ENCODE measurements at places on chromosomes 16 and 17. TPM values are rescaled to one million over a fixed set of nuclear protein-coding genes. Genes with fewer than 3 reads are reported as not detected.

The ITGAL gene
- 187 TPM for total RNA-seq

The SLC52A1 gene
- total RNA-seq: 0.17 TPM

The EVI2A gene
- total RNA-seq: 37.8 TPM

The MT1A gene
- not detected for total RNA-seq

DNA sequence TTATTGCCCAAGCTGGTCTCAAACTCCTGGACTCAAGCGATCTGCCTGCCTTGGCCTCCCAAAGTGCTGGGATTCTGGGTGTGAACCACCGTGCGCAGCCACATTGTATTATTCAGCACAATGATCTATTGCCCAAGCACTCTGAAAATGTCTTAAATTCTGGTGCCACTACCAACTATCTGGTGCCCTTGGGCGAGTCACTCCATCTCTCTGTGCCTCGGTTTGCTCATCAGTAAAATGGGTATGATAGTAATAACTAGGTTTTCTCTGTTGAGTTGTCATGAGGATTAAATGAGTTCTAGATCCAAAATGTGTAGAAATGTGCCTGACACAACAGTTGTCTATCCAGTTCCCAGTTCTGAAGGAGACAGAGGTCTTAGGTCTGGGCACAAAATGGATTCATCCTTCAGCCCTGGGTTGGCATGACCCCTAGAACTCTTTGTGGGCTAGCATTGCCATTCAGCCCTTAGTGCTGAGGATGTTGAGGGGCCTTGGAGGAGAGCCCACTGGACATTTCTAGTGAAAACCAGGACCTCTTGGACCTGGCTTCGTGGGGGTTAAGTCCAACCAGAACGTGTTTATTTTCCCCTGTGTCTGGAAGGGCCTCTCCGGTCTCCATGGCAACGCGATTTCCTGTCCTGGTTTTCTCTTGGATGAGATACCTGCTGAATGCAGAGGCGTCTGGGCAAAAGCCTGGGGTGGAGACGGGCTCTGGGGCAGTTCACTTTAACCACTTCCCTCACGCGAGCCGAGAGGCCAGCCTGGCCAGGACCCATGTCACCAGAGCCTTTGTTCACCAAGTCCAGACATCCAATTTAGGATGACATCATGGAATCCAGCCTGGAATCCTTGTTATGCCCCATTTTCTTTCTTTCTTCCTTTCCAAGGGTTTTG, 43.7 kb upstream of the TNRC6A start:
- DNase-seq: no peak

- no peak for DNase-seq
Observed at GRCh38 chr16:87093804-87094555, 223.2 kb downstream of the C16orf95 start.

- DNase-seq: no peak
Observed at GRCh38 chr16:85891033-85891775, 7.8 kb upstream of the IRF8 start.

GRCh38 chr16:56830669-56831068, 34.3 kb upstream of the SLC12A3 start:
- DNase-seq: no peak

DNA sequence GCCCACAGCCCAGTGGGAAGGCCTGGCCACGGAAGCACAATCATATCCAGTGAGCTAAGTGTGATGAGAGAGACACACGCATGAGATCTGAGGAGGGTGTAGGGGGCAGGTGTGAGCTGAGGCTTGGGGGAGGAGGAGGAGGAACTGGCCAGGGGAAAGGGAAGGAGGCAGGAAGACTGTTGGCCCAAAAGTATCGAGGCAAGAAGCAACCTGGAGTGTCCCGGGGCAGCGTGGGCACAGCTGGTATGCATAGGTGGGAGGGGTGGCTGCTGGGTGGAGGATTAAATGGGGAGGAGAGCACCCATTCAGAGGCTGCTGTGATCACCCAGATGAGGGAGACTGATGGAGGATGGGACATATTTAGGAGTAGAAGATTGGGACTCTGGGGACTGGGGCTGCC, 41.4 kb downstream of the ARHGAP27 start:
- DNase-seq: no peak

DNA sequence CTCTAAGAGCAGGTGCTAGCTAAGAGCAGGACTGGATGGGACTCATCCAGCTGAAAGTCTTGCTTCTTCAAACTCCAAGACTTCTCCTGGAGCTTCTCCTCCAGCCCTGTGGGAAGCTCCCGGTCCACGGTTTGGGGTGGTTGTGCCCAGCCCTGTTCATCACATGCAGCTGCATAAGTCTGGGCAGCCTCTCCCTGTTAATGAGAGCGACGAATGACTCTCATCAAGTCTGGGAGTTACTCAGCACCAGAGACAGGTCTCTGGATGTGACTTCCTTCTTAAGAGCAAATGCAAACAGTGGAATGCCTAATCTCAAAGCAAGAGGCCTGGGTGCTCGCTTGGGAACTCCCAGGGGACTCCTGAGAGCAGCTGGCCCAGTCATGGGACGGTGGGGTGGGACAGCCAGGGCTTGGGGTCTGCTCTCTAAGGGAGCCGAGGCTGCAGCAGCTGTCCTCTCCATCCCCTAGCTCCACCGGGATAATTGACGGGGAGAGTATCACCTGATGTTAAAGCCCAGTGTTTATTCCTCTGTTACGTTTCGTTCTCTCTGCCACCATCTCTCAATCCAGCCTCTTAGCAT, 35.3 kb upstream of the CRHR1 start:
- DNase-seq: no peak
